ENCODE measurements at places on chromosomes 2 and 18. TPM values are rescaled to one million over a fixed set of nuclear protein-coding genes. Genes with fewer than 3 reads are reported as not detected.

IL36B gene
- not detected for total RNA-seq

MAL gene
- 7.8 TPM for total RNA-seq

TMEM178A gene
- 5.4 TPM for total RNA-seq

FAM110C gene
- 5.3 TPM for total RNA-seq

AMER3 gene
- total RNA-seq = not detected

TAF4B gene
- 1.5 TPM for total RNA-seq
